ENCODE measurements at places on chromosomes 6 and 20. TPM values are rescaled to one million over a fixed set of nuclear protein-coding genes. Genes with fewer than 3 reads are reported as not detected.
A peak's percentile ranks its signal among the peaks of the same experiment; 100 is the strongest.

DNA sequence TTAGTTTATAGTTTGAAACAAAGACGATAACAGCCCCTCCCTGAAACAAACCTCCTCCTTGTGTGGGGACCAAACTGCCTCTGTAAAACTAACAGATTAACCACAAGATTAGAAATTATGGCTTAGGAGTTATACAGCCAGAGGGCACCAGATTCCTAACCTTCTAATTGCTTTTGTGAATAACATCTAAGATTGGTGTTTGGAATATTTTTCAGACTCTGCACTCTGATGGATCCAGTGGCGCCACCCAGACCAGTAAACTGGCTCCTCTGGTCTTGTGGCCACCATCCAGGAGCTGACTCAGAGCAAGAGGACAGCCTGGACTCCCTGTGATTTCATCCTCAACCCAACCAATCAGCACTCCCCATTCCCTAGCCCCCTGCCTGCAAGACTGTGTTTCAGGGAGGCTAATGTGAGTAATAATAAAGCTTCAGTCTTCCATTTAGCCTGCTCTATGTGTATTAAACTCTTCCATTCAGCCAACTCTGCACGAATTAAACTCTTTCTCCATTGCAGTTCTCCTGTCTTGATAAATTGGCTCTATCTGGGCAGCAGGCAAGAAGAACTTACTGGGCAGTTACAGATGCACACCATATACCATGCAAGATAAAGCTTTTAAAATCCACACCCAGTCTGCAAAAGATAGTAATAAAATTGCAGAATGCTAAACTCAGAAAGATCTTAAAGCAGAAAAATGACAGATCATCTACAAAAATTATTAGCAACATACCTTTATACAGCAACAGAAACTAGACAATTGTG, 58.5 kb upstream of the SLC22A16 start:
- peak overlapping the region; percentile 53 for H3K27ac ChIP-seq
- peak; percentile 70 for DNase-seq
- H3K4me1 ChIP-seq: peaks cover 77% of the 10 kb centered on the region
- no peaks in the 10 kb centered on the region for H3K27me3 ChIP-seq
- no peak overlapping the region for H3K4me3 ChIP-seq

DNA sequence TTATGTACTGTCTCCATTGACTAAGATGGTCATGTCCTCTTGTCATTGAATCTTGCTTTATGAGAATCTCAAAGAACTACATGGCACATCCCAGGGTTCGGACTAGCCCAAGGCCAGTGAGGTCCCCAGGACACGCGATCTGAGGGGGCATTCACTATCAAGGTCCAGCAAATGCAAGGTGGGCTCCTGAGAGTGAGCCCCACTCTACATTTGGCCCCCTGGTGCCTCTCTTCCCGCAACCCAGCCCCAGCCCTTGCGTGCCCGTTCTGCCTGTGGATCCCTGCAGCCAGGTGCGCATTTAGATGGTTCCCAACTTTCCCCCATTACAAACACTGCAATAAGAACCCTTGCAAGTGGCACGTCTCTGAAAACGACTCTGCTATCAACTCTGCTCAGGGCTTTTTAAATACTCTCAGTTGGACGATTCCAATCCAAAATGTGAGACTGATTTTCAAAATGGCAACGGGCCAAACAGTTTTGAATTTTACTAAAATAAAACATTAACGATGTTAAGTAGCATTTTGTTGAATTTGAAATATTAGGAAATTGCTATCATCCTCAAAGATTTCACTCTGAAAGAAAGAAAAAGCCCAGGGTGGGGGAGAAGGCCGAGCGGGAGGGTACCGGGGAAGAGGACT, 59.6 kb downstream of the NFATC2 start:
- DNase-seq: no peak
- H3K27ac ChIP-seq: no peak overlapping the region
- peaks cover 12% of the 10 kb centered on the region for H3K36me3 ChIP-seq
- no peak overlapping the region for H3K4me3 ChIP-seq
- peaks cover 39% of the 10 kb centered on the region for H3K4me1 ChIP-seq

DNA sequence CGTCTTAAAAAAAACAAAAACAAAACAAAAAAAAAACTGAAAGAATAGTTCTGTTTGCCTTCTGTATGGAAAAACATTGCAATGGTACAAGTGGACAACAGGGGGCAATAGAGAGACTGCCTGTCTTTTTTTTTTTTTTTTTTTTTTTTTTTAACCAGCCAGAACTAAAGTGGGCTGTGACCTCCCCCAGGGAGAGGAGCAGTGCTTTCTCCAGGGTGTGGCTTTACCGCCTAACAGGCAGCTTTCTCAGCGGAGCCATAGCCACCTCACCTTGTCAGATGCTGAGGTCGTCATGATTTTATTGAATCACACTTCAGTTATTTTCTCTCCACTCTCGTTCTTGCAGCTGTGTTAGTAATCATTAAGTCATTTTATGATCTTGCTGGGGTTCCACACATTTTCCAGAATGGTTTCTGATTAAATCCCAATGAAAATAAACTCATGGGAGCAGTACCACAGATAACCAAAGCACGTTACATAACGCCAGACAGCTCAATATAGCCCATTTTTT, 78.4 kb downstream of the GMPR start:
- DNase-seq: no peak
- peaks cover 10% of the 10 kb centered on the region for H3K4me1 ChIP-seq
- no peaks in the 10 kb centered on the region for H3K36me3 ChIP-seq
- H3K27me3 ChIP-seq: no peaks in the 10 kb centered on the region
- H3K4me3 ChIP-seq: no peak overlapping the region

DNA sequence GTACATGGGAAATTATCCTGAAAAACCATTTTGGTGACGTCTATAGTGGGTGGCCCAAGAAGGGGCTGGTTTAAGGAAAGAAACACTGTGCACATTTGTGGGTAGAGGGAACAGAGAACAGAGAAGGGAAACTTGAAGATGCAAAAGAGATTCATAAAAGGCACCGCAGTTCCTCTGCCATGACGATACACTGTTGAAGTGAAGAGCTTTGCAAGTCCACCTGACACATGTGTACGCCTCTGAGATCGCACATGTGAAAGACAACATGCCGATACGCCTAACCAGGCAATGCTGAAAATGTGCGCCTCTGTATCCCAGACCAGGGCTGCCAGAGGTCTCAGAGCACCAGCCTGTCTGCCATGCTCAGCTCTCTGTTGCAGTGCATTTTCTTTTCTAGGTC, 180.9 kb downstream of the KIF16B start:
- H3K27ac ChIP-seq: no peak overlapping the region
- H3K4me1 ChIP-seq: peaks cover 9% of the 10 kb centered on the region
- no peaks in the 10 kb centered on the region for H3K27me3 ChIP-seq
- H3K36me3 ChIP-seq: no peaks in the 10 kb centered on the region
- no peak for DNase-seq

The PREX1 gene
- 1.3 TPM for total RNA-seq

The ADTRP gene
- total RNA-seq: 0.54 TPM

The DST gene
- total RNA-seq: 177 TPM

All from Calu3 (cell line).